ENCODE measurements at places on chromosomes 4 and X.

DNA sequence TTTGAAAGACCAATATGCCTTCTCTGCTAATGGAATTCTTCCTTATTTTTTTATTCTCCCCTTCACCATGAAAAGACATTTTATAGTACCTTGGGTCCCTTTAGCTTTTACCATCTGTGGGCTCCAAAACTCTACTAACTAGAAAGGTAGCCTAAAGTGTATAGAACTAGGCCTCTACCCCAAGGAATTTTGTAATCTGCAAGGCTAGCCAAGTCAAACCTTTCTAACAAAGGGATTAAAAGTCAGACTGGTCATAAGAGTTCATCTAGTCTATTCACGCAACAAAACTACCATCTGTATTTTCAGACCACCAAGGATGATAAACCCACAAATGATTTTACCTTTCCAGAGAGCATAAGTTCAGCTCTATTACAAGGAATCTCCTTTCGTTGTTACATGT, 189.5 kb upstream of the DCAF8L1 start:
- no peak for DNase-seq

DNA sequence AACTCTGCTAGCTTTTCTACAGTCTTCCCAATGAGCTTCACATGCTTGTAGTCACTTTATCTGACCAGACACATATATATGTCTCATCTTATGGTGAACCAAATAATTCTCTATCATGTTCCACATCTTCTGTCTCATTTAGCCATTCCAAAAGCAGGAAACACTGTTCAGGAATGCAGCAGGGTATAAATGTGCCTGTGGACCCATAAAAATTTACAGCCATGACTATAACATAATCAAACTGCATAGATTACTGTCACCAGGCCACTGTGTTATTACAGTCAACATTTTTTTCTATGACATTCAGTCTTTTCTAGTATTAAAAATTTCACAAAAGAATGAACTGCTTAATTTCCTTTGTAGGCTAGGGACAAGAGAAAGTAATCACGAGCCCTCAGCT, 170.0 kb upstream of the NPY2R start:
- no peak for DNase-seq

- no peak for DNase-seq
Measured at GRCh38 chr4:3494462-3494871, 31.4 kb downstream of the DOK7 start.

- DNase-seq: no peak
Measured at GRCh38 chrX:43500996-43501694, 155.0 kb upstream of the MAOA start.

DNA sequence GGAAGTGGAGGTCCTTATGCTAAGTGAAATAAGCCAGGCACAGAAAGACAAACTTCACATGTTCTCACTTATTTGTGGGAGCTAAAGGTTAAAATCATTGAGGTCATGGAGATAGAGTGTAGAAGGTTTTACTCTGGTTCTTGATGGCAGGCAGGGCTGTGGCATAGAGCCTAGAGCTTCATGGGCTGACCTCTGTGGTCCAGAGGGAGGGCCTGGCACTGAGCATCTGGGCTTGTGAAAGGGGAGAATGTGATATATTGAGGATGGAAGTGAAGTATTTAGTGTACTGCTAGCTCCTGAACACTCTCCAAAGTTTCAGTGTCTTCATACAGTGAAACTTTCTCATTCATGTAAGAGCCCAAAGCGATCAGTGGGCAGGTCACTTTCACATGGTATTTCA, 71.3 kb upstream of the ANXA3 start:
- DNase-seq: no peak

DNA sequence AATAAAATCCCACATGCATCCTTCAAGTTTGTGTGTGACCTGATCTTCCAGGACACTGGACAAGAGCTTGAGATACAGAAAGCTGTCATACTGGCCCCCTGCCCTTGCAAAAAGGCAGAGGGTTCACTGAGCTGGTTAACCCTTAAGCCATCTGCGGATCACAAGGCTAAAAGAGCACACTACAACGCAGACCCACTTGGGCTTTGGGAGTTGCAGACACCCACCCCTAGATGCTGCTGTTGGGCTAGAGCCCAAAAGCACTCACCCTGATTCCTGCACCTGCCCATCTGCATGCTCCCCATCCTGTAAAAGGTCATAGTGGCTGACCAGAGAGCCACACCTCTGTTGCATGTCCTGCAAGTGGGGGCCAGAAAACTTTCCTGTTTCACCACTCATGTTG, 51.1 kb downstream of the TXK start:
- DNase-seq: no peak

DNA sequence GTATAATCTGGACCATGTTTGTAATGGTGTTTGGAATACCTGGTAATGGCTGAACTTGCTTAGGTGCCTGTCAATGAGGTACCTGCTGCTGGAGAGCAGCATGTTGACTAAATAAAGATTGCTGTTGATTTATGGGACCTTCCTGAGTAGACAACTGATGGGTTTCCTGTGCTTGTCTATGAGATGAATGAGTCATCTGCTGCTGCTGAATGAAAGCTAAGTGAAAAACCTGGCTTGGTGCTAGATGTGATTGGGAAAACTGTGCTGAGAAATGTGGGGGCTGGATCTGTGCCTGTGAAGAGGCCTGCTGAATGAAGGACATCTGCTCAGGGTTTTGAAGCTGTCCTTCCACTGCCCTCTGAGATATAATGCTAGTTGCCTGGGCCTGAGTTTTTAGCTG, 69.6 kb downstream of the WNK3 start:
- no peak for DNase-seq

DNA sequence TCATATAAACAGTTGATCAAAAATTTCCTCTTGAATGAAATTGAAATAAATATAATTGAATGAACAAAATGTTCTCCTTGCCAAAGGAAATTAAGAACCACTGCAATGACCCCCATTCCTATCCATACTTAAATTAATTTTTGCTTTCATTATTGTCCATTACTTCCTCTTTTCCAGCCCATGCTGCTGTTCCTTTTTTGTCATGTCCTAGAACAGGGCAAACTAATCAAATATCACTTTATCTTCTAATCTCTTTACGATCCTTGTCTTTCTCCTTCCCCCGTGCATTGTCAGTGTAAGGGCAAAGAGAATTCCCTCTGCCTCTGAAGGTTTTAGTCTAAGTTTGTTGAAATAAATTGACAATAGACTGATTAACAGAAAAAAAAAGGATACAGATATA, 203.0 kb downstream of the CENPC start:
- no peak for DNase-seq

- DNase-seq: no peak
Measured at GRCh38 chr4:119537586-119537985, 91.0 kb downstream of the PDE5A start.

DNA sequence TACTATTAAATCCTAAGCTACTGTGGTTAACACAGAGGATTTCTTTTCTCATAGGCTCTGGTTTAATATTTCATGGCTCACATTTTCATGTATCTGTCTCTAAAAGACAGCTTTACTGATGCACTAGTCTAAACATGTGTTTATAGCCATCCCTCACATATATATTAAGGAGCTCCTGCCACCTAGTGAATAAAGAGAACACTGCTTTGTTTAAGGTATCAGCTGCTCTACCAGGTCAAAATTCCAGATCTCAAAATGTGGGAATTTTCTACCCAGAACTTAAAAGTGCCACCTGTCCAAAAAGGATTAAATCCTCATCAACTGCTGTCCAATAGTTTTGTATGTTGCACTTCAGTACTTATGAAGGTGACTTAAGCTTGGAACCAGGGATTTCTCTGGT, 188.5 kb upstream of the TEX13C start:
- DNase-seq: no peak

DNA sequence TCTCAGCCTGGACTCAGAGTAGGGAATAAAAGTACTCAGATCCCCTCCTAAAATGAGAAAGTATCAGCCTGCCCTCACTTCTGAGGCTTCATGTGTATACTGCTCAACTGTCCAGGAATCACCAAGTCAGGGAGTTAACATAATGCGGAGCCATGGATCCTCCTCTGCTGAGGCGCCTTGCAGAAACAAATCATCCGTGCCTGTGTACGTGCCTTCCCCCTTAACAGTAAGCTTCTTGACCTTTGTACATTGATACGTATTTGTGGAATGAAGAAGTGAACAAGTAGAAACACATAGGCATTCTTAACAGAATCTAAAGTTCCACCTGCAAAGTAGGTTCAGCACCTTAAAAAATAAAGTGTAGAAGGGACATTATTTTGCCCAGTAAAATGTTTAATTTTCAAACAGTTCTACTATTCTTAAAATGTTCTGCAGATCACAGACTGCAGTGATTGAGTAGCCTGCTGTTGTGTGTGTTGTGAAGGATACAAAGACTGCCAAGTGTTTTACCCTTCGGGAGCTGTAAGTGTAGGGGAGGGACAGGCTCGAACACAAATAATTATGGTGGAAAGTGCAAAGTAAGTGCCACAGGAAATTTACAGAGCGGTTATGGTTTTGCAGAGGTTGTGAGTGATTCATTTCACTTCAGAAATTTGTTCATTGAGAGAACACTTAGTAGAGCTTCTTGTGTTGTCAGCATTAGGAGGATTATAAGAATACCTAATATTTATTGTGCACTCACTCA, 61.9 kb downstream of the ARHGAP10 start:
- DNase-seq: no peak

DNA sequence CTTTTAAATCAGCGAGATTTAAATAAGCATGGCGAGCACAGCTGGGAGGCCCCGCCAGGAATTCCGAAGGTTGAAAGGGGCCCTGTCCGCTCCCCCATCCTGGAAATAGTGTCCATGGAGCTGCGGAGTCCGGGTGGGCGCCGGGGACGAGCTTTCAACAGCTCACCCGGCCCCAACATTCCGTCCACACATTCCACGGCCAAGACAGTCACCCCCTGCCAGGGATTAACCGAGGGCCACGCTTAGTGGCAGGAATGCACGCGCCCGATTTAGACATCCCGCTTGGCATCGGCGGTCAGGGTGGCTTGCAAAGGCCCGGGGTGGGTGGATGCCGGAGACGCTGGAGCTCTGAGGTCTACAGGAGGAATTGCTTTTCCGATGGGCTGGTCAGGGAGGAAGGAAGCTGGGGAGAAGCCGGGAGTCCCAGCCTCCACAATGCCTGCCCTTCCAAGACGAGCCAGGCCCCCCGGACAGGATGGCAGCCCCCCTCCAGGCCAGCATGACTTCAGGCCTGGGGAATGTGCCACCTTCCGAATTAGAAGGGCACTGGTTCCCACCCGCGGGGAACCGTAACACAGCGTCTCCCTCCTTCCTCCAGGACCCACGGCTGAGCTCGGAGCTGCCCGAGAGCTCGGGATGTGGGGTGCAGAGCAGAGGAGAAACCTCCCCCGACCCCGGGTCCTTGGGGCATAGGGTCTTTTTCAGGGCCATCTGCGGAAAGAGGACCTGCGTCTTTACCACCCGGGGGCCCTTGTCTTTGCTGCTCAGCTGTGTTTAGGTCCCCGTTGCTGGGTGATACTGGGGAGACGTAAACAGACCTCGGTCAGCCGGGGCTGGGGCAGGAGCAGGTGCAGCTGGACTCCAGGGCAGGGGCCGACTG, 26.9 kb upstream of the PPP2R3B start:
- DNase-seq: no peak

Data from HAP-1 (cell line).